Stimulated activated naive CD4-positive, alpha-beta T cell treated with Interleukin-2 at 50 U/mL for 16 hours (primary cell): ENCODE measurements at places on chromosomes 2 and 18.

GRCh38 chr2:129554373-129554772 lies 425.1 kb upstream of the RAB6C start:
- DNase-seq = no peak

GRCh38 chr2:106886916-106887758 lies 1.2 kb upstream of the ST6GAL2 start:
- DNase-seq = no peak

DNA sequence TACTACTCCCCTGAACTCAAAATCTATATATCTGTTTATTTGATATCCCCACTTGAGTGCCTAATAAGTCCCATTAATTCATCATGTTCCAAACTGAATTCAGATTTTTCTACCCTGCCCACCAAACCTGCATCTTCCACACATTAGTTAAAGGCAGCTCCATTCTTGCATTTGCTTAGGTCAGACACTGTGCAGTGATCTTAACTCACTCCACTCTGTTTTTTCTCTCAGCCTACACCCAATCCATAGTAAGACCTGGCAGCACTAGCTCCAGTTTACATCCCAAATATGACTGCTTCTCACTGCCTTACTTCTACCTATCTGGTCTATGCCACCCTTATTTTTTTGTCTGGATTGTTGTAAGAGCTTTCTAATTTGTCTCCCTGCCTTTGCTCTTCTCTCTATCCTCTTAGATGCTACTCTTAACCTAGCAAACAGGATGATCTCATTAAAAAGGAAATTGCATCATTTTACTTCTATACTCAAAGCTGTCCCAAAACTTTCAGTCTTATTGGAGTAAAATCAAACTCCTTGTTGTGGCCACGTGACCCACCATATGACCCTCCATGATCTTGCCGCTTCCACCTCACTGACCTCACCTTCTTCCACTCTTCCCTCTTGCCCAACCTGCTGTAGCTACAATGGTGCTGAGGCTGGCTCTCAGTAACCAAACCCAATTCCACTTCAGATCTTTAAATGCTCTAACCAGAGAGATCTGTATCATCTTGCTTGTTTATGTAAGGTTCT lies 274.9 kb upstream of the FANCL start:
- no peak for DNase-seq

- no peak for DNase-seq
Measured at GRCh38 chr2:3440477-3440876, 61.0 kb downstream of the TRAPPC12 start.

DNA sequence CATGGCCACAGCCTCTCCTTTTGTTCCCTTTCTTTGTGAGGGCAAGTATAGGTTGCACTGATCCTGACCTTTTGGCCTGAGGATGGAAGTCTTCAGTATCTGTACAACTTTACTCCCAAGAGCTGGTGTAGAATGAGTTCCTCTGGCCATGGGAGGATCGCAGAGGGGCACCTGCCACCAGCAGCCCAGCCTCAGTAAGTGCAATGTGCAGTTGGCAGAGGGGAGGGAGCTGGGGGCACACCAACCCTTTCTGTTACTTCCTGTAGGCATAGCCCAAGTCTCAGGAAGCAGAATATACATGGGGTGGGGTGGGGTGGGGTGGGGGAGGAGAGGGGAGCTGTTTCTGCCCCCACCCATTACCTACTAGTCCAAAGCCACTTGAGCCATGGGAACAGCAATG lies 65.1 kb upstream of the AQP4 start:
- DNase-seq = no peak

GRCh38 chr2:240594511-240595380 lies 8.2 kb downstream of the CAPN10 start:
- DNase-seq = no peak

- no peak for DNase-seq
Measured at GRCh38 chr2:59560769-59561168, 992.7 kb downstream of the BCL11A start.

DNA sequence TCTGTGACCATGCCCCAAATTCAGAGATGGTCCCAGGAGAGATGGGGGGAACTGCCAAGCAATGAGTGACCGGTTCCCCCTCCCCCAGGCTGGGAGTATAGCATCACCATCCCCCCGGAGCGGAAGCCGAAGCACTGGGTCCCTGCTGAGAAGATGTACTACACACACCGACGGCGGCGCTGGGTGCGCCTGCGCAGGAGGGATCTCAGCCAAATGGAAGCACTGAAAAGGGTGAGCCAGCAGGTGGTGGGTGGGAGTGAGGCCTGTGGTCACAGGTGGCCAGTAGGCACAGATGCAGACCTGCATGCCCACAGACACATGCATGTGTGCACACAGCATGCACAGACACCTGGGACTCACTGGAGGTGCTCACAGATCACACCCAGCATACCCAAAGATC lies 117.2 kb downstream of the DYSF start:
- no peak for DNase-seq

GRCh38 chr2:240930096-240930630 lies 24.0 kb downstream of the CROCC2 start:
- DNase-seq = no peak

DNA sequence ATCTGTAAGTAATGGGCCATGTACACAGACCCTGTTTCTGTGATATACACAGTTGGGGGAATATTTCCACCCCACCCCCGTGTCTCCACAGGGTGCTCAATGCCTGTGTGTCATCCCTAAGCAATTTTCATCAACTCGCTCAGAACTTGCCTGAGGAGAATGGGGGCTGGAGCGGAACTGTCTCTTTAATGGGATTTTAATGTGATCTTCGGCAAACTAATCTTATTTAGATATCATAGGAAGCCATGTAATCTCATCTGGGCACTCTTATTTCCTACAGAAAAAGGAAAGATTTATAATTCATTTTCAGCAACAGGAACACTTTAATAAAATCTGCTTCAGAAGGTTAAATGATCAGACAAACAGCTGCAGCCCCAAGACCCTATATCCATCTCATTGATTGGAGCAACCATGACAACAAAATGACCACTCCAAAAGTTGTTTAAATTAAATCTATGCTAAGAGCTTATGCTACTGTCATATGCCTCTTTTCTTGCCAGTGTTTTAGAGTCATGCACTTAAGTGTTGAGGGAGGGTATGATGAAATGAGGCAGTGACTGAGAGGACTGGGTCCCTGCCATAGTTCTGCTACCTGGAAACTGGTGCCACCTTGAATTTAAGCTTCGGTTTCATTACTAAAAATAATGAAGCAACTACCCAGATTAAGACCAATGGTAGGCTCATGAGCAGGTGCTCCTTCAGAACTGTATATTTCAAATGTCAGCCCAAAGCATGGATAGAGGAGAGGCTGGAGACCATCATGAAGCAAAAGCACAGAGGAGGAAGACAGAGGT lies 183.1 kb upstream of the DDX18 start:
- no peak for DNase-seq

DNA sequence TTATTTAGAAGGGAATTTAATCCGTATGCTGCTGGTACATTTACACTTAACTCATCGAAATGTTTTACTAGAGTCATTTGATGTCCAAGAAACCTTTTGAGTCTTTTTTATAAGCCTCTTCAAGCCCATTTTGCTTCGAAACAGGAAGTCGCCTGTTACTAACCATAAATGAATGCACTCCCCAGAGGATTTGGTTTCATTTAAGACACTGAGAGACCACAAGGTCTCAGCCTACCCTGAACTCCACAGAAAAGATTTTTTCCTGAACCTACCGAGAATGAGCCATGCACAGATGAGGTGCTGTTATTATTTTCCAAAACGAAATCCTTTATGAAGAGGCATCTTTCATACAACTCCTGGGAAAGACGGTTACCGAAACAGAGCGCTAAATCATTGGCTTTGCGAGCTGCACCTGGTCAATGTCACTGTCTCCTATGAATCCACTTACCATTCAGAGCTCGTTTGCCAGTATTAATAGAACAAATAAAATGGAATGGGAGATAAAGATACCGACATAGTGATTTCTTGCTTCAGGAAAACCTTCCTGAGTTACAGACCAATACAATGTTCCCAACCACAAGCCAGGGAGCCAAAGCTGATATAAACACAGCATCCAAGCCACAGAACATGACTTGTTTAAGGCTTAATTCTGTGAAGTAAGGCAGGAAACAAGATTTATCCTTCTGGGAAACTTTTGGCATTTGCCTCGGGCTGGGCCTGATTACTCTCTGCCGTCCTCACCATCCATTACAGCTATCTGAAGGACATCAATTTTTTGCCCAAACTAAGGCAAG lies 382.1 kb downstream of the OSR1 start:
- no peak for DNase-seq

DNA sequence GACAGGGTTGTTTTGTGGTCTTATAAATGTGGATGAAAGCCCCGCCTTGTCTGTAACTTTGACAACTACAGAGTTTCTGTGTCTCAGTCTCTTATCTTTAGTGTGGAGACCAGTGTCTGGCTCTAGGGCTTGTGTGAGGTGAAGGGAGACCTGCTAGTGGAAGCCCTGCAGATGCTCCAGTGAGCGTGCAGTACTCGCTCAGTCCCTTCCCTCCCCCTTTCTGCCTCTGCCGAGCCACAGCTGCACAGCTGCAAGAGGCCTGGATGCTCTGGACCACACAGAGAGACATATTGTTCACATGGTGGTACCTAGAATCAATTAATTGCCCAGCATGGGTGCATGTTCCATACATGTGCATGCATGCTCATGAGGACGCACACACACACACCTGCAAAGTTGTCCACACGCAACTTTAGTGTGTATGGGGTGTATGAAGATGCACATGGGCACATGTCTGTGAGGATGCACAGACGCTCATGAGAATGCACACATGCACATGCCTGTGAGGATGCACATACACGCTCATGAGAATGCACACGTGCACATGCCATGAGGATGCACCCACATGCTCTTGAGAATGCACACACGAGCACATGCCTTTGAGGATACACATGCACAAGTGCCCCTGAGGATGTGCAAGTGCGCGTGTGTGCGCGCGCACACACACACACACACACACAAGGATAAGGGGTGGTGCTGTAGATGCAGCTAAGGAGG lies 282.1 kb upstream of the HS6ST1 start:
- DNase-seq = no peak

DNA sequence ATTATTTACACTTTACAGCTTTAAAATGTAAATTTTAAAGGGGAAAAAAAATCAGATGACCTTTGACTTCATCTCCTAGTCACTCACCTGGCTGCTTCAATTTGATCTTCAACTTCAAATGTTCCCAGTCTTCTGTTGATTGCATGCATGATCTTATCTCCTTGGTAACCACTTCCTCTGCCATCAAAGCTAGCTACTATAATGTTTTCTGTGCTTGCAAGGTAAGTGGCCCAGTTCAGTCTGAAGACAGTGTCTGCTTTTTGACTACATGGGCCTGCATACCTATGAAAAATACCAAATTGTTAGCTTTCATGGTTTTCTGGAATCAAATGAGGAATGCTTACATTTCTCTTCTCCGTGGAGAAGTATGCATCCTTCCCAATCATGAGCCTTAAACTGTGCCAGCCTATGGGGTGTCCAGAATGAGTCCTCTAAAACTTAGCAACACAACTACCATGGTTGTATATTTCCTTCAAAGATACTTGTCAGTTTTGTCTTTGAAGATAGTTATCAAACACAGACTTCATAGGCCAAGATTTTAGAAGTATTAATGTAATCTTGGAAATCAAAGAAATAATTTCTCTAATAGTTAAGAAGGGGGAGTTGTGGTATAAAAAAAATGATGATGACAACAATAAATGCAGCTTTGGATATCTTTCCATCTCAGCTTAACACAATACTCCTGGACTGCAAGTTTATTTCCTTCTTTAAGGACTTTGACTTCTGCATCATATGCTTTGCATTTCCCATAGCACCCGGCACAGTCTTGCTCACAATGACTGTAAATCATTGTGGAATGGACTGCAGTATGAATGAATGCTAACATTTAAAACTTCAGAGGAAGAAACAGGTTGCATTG lies 62.1 kb downstream of the DPP4 start:
- no peak for DNase-seq

- peak; percentile 40 for DNase-seq
Measured at GRCh38 chr2:234289834-234290590, 206.9 kb downstream of the ARL4C start.

DNA sequence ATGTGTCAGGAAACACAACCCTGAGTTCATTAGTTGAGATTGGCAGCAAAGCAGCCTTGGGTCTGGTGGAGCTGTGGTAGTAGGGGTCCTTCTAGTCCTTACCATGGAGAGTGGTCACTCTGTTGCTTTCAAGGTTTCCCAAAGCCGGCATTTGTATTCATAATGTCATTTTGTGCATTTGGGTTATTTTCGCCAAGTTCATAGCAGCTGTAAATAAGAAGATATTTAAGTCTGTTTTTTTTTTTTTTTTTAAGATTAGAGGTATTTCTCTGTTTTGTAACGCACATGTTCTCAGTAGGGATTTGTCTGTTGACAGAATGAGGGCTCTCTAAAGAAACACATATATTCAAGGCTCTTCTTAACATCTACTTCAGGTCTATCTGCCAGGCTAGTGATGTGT lies 114.1 kb downstream of the PRPF40A start:
- no peak for DNase-seq

DNA sequence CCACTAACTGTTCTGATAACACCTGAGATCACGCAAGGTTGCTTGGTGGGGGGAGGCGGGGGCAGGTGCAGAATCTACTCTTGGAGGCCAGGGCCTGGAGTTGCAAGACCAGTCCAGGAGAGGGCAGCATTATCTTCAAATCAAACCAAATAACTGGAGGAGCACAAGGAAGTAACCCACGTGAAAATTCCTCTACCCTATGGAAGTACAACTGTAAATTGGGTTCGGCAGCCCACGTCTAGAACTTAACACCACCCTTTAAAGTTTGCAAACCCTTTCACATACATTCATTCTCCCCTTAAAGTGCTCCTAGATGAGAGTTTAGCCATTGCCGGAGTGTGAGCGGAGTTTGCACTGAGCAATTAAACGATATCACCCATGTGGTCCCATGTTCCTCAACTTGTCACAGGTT lies 19.6 kb upstream of the CXCR1 start:
- peak; percentile 51 for DNase-seq

GRCh38 chr2:158894078-158894477 lies 74.4 kb upstream of the TANC1 start:
- no peak for DNase-seq

DNA sequence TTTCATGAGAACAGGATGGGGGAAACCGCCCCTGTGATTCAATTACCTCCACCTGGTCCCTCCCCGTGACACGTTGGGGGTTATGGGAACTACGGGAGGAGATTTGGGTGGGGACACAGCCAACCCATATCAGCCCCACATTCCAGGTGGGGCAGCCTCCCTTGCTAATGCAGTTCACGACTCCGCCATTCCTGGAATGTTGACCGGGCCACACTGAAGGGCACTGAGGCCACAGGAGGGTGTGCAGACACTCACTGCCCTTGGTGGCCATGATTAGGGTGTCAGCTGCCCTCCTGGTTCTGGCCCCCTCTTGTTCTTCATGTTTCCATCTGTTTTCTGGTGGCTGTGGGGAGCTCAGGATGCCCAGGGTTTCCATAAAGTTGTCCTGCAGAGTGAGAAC lies 176.3 kb downstream of the TWIST2 start:
- DNase-seq = no peak

DNA sequence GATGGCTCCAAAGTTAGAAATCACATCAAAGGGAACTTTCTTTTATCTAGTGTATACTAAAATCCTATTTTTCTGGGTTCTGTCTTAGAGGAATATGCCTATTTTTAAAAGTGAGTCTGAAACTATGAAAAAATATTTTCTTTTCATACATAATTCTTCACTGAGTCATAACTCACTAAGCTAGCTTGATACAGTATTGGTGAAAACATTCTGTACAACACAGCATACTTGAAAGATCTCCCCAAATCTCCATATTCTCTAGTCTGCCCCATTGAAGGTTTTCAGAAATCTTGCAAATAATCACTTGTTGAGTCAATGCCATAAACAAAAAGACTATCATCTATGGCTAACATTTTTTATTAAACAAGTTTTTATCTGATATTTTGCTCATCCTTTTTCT lies 44.5 kb downstream of the COL3A1 start:
- DNase-seq = no peak
